ENCODE measurements at places on chromosomes 5 and 9. TPM values are rescaled to one million over a fixed set of nuclear protein-coding genes. Genes with fewer than 3 reads are reported as not detected.

The SHOC1 gene
- not detected for total RNA-seq

GRCh38 chr5:103424453-103425205 is 138.0 kb downstream of the NUDT12 start:
- no peak overlapping the region for H3K27ac ChIP-seq
- no peaks in the 10 kb centered on the region for H3K4me1 ChIP-seq
- H3K36me3 ChIP-seq: no peaks in the 10 kb centered on the region
- no peak overlapping the region for H3K4me3 ChIP-seq

GRCh38 chr5:142823126-142823525 is 52.9 kb downstream of the ARHGAP26 start:
- no peak overlapping the region for H3K4me3 ChIP-seq
- DNase-seq: no peak
- H3K4me1 ChIP-seq: peaks cover 62% of the 10 kb centered on the region
- no peaks in the 10 kb centered on the region for H3K27me3 ChIP-seq
- H3K36me3 ChIP-seq: peaks cover 2% of the 10 kb centered on the region

The PDZD2 gene
- total RNA-seq: not detected

DNA sequence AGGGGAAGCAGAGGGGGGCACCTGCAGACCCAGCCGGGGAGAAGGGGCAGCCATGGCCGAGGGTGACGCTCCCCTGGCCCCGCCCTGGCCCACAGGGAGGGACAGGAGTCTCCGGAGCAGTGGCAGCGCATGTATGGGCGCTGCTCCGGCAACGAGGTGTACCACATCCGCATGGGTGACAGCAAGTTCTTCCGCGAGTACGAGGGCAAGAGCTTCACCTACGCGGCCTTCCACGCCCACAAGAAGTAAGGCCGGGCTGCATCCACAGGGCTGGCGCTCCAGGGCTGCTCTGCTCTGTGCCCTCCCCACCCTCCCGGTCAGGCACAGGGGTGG is 68.2 kb downstream of the KCNT1 start:
- H3K27ac ChIP-seq: no peak overlapping the region
- H3K4me1 ChIP-seq: no peaks in the 10 kb centered on the region
- H3K36me3 ChIP-seq: no peaks in the 10 kb centered on the region
- DNase-seq: no peak
- no peaks in the 10 kb centered on the region for H3K27me3 ChIP-seq
- H3K4me3 ChIP-seq: no peak overlapping the region

- no peak for DNase-seq
- H3K4me1 ChIP-seq: no peaks in the 10 kb centered on the region
These were observed 497.2 kb downstream of the MAT2B start for GRCh38 chr5:164002628-164003027.

The ARID3C gene
- total RNA-seq: 0.14 TPM
